ENCODE measurements at places on chromosomes 11 and 22.

DNA sequence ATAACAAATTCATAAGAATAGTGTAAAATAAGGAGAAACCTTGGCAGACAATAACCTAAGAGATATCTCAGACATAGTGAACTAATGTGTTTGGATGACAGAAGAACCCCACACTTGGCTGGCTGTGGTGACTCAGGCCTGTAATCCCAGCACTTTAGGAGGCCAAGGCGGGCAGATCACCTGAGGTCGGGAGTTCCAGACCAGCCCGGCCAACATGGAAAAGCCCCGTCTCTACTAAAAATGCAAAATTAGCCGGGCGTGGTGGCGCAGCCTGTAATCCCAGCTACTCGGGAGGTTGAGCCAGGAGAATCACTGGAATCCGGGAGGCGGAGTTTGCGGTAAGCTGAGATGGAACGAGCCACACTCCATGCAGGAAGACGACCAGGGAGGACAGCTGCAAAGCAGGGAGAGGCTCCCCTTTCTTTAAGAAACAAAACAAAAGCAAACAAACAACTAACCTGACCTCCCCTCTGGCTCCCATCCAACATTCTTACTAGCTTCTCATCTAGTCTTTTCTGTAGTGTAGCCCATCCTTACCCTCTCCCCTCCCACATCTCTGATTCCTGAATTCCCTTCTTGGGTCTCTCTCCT is 84.2 kb downstream of the ZNF280B start:
- DNase-seq = no peak

DNA sequence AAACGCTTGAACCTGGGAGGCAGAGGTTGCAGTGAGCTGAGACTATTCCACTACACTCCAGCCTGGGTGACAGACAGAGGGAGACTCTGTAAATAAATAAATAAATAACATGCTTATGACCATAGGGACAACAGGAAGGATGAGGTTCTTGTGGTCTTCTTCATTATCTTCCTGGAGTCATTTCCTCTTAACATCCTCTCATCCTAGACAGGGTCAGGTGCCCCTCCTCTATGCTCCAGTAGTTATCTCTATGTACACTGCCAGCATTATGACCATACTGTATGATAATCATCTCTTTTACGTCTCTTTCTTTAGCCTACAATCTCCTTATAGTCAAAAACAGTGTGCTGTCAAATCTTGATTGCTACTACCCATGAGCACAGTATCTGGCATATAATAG is 17.7 kb downstream of the RAB30 start:
- no peak for DNase-seq

GRCh38 chr11:59767225-59767611 is 12.0 kb downstream of the STX3 start:
- DNase-seq = no peak

GRCh38 chr22:39832627-39833074 is 60.9 kb downstream of the ENTHD1 start:
- no peak for DNase-seq

- no peak for DNase-seq
Observed at GRCh38 chr11:76026281-76026680, 180.0 kb downstream of the WNT11 start.

- DNase-seq = no peak
Observed at GRCh38 chr11:15737320-15737719, 619.0 kb downstream of the SOX6 start.

DNA sequence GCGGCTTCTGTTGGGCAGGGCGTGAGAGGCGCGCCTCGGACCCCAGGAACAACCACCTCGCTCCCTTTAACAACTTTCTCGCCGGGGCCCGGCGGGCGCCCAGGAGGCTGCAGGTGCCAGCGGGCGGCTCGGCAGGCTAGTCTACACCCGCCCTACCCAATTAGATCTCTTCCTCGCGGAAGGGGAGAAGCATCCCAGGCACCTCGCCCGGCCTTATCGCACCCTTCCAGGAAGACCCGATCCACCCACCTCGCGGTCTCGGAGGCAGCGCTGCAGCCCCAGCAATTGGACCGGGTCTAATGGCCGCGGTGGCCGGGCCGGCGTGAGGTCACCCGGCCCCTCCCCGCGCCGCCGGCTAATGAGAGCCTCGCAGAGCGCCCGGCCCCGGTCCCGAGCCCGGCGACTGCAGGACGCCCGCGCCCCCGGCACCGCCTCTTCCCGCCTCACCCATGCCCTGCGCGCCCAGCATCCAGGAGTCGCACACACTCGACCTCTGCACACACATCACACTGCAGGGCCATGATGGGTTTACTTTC is at the start of gene PLAAT3:
TSS of gene PLAAT3 (minus strand) at position 298 of the 536 bp plus-strand sequence. CDS start 419 bp downstream, outside the sequence.
- peak; percentile 26 for DNase-seq

- DNase-seq = no peak
Observed at GRCh38 chr22:36480941-36481392, 473 bp downstream of the TXN2 start.

DNA sequence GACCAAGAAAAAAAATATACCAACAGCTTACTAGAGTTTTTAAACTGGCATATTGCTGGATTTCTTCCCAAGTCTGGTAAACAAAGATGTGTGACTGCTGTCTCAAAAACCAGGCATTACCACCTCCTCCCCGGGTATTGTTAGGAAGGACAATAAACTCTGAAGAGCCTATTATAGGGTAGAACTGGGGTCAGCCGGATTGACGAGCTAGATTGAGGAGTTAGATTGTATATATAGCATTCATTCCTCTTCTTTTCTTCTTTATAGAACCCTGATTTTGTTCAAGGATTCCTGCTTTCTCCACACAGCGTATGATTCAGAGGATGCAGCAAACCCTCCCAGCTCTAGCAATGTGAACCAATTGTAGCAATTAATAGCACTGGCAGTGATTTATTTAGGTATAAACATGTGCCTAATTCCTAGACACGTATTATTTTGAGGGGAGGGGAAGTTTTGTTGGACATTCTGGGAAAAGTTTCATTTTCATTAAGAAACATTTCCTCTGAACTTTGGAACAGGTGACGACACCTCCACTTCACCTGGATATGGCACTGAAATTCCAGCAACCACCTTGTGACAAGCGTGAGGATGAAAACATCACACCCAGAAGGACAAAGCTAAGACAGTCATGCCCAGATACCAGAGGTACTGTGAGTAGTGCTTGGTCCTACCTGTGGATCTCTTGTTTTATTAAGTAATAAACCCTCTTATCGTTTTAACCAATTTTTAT is 679.4 kb upstream of the KIRREL3 start:
- DNase-seq = no peak

- no peak for DNase-seq
Observed at GRCh38 chr11:73585834-73586575, 11.9 kb downstream of the FAM168A start.

GRCh38 chr22:42773167-42773566 is 52.5 kb upstream of the A4GALT start:
- no peak for DNase-seq

DNA sequence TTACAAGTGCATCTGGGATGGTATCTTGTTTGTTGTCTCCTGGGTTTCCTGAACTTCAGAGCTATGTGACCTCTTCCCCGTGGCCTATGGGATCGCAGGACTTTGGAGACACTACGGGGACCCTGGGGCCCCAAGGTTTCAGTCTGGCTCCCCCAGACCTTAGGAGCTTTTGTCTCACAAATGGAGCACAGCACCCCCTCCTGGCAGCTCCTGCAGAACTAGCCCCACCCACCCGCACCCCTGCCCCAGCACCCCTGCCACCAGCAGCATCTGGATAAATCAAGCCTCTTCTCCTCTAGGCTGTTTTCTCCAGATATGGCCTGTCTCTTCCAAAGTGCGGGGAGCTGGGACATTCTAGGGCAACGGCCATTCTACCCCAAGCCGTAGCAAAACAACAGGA is 10.4 kb downstream of the RCOR2 start:
- peak; percentile 69 for DNase-seq

- DNase-seq = no peak
Observed at GRCh38 chr11:59556917-59557348, 45.6 kb downstream of the OR4D9 start.

GRCh38 chr11:128891913-128892398 is 800 bp downstream of the KCNJ5 start:
- no peak for DNase-seq

GRCh38 chr11:3995949-3996554 is 98.5 kb upstream of the RRM1 start:
- DNase-seq = no peak

- no peak for DNase-seq
Observed at GRCh38 chr22:50699756-50700386, 27.2 kb downstream of the SHANK3 start.

DNA sequence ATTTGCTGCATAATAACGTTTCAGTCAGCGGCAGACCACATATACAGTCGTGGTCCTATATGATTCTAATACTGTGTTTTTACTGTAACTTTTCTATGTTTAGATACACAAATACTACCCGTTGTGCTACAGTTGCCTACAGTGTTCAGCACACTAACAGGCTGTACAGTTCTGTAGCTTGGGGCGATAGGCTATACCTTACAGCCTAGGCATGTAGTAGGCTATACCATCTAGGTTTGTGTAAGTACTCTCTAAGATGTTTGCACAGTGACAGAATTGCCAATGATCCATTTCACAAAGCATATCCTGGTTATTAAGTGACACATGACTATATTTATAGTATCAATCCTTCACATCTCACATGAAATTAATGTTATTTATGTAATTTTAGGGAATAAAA is 78.2 kb downstream of the YAP1 start:
- no peak for DNase-seq

- no peak for DNase-seq
Observed at GRCh38 chr11:1140642-1141490, 16.9 kb upstream of the MUC5AC start.

DNA sequence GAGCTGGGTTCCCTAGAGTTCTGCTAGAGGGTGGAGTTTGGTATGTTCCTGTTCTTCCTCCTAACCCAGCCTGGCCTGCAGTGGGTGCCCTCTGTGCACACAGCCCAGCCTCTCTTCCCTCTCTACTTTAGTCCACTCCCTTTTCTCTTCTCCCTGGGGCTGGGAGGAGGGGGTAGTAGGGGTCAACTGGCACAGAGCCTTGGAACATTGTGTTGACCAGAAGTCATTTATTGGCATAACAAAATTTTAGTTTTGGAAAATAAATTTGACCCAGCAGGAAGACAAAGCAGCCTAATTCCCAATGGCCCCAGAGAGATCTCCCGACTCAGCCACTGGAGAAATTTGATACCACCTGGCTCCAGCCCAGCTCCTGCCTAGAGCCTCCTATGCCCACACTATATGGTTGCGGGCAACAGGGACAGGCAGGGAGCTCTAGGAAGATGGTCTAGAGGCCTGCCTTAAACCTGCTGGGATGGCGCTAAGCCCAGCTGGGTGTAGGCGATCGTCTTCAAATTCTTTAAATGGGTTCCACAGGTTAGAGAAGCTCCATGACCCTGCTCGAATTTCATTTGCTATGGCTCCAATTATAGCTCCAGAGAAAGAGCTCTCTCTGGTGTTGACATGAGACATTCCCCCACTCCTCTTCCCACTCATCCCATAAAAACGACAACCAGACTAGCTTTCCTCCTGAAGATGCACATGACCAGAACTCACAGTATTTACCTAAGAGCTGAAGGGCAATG is 9.9 kb downstream of the PCSK7 start:
- no peak for DNase-seq

Measured in CD8-positive, alpha-beta T cell (primary cell).